ENCODE measurements at places on chromosomes 6 and 20. TPM values are rescaled to one million over a fixed set of nuclear protein-coding genes. Genes with fewer than 3 reads are reported as not detected.

GRCh38 chr6:167559675-167560479, 235.0 kb downstream of the TTLL2 start:
- H3K27me3 ChIP-seq = peaks cover 60% of the 10 kb centered on the region
- DNase-seq = no peak
- H3K4me1 ChIP-seq = no peaks in the 10 kb centered on the region
- no peak overlapping the region for H3K4me3 ChIP-seq
- no peak overlapping the region for H3K27ac ChIP-seq

GRCh38 chr6:137610702-137611101, 116.5 kb upstream of the OLIG3 start:
- H3K27ac ChIP-seq = no peak overlapping the region
- no peaks in the 10 kb centered on the region for H3K36me3 ChIP-seq
- no peaks in the 10 kb centered on the region for H3K4me1 ChIP-seq

GRCh38 chr20:33979094-33979493, 14.6 kb upstream of the RALY start:
- H3K27me3 ChIP-seq = no peaks in the 10 kb centered on the region
- no peak for DNase-seq
- H3K27ac ChIP-seq = no peak overlapping the region
- H3K4me3 ChIP-seq = no peak overlapping the region

DNA sequence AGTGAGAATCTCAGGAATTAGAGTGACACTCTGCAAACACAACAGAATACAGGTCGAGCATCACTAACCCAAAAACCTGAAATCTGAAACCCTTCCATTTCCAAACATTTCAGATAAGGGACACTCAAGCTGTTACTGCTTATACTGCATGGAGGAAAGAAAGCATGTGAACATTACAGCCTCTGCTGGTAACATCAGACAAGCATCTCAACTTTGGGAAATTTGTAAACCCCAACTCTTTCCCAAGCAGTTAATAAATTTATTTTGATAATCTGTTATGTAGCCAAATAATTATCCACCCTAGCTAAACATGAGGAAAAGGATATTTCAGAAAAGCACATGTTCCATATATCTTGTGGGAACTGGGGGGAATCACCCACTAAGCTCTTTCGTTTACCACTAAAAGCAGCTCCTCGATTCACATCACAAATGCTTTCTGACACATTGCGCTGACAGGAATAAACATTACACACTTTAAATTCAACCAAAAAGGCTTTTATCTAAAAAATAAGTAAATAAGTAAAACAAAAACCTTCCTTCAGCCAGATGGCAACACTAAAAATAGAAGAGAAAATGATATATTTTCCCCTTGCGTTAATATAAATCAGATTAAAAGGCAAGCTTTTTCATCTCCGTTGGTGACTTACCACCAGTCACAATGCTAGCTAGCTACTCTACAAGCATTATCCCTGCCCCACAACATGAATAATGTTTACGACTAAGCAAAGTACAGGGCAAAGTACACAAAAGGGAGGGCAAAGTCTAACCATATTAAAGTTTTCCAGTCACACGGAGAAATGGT, 120.8 kb downstream of the MAP7 start:
- no peak for DNase-seq
- no peaks in the 10 kb centered on the region for H3K27me3 ChIP-seq
- no peaks in the 10 kb centered on the region for H3K36me3 ChIP-seq
- H3K27ac ChIP-seq = no peak overlapping the region
- H3K4me3 ChIP-seq = no peak overlapping the region

DNA sequence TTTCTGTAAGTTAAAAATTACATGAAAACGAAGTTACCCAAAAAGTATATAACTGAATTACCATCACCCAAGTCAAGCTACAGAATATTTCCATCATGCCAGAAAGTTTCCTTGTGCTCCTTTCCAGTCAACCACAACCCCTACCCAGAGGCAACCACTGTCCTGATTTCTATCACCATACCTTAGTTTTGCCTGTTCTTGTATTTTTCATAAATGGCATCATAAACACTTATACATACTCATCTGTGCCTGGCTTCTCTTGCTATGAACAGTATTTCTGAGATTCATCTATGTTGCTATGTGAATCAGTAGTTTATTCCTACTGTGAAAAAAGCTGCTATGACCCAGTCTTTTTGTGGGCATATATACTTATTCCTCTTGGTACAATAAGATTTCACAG, 7.4 kb downstream of the FKBP5 start:
- H3K27me3 ChIP-seq = no peaks in the 10 kb centered on the region
- DNase-seq = no peak
- no peak overlapping the region for H3K4me3 ChIP-seq
- H3K27ac ChIP-seq = no peak overlapping the region

DNA sequence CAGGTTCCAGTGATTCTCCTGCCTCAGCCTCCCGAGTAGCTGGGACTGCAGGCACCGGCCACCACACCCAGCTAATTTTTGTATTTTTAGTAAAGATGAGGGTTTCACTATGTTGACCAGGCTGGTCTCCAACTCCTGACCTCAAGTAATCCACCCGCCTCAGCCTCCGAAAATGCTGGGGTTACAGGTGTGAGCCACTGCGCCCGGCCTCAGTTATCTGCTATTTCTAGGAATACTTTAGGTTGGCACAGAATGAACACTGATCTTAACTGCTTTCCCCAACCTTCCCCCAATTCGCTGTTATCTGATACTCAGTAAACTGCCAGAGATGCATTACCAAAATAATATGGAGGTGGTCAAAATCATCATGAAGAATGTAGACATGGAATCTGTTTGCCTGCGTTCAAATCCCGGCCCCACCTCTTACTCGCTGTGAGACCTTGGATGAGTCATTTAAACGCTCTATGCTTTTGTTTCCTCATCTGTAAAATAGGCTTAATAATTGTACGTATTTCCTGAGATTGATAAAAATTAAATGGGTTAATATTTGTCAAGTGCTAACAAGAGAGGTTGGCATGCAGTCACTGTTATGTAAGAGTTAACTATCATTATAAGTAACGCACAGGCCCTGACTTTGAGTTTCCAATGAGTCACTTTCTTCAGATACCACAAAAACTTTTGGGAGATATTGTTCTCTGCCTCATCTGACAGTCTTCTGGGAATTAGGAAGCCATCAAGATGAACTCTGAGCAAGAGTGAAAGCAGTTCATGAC, 44.5 kb upstream of the NCOA3 start:
- H3K36me3 ChIP-seq = no peaks in the 10 kb centered on the region
- no peaks in the 10 kb centered on the region for H3K27me3 ChIP-seq
- no peak for DNase-seq
- no peak overlapping the region for H3K4me3 ChIP-seq
- peak overlapping the region; percentile 93 for H3K27ac ChIP-seq
- peaks cover 62% of the 10 kb centered on the region for H3K4me1 ChIP-seq

DNA sequence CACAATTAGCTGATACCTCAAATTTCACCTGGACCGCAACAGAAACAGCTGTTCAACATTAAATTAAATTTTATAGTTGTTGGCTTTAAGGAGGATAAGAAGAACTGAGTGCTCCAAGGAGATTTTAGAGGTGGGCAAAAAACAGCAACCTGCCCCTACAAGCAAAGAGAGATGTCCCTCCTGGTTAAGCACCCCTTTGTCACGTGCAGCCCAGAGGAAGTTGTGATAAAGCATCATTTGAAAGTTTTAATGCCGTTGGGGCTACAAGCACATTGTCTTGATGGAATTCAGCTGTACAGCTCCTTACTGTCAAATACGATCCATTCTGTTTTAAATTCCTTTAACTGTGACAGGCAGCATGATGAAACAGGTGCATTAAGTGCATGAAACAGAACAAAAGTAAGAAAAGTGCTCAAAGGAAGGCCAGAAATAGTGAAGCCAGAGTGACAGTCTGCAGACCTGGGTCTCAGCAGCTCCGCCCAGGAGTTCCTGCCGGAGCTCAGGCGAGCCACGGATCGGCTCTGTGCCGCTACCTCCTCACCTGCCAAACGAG, 195.0 kb downstream of the GMPR start:
- DNase-seq = no peak
- no peaks in the 10 kb centered on the region for H3K27me3 ChIP-seq
- no peak overlapping the region for H3K4me3 ChIP-seq
- H3K27ac ChIP-seq = no peak overlapping the region
- no peaks in the 10 kb centered on the region for H3K4me1 ChIP-seq

Gene CLDN20
- not detected for total RNA-seq

Gene SIGLEC1
- 0.13 TPM for total RNA-seq

Gene TMEM200A
- total RNA-seq = not detected

All from PC-9 (cell line).